NCI-H2029 treated with DMSO at 0.1 percent for 48 hours (cell line): ENCODE measurements at places on chromosomes 3 and 15.

- no peak for DNase-seq
Observed at GRCh38 chr3:81760215-81760614, 1.2 kb downstream of the GBE1 start.

DNA sequence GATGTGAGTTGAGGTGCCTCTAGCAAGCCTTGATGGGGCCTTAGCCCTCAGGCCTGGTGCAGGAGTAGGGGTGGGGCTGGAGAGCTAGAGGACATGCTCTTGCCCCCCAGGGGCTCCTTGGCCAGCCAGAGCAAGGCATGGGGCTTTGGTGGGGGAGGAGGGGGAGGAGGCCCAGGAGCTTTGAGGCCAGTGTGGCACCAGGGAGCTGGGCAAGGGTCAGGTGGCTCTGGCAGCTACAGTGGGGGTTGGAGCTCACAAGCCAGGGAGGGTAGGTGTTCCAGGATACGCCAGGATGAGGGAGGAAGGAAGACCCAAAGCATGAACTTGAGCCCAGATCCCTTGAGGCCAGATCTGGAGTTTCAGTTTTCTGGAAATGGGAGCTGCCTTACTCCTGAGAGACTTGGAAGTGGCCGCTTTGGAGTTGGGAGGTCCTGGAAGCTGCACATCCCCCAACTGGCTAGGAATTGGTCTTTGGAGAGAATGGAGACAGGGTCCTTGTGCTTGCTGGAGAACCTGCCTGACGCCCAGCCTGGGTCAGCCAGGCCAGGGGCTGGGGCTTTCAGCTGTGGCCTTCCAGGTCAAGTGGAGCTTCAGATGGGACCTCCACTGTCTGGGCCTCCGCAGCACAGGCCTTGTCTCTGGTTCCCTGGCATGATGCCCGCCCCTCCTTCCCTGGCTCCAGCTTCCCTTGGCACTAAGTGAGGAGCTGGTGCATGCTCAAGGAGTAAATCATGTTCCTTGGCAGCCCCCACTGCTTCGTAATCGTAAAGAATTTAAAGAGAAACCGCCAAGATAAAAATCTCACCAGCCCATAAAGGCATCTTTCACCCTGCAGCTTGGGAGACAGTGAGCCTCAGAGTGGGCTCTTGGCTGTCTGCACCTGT lies 8.7 kb downstream of the SEMA3F start:
- no peak for DNase-seq

DNA sequence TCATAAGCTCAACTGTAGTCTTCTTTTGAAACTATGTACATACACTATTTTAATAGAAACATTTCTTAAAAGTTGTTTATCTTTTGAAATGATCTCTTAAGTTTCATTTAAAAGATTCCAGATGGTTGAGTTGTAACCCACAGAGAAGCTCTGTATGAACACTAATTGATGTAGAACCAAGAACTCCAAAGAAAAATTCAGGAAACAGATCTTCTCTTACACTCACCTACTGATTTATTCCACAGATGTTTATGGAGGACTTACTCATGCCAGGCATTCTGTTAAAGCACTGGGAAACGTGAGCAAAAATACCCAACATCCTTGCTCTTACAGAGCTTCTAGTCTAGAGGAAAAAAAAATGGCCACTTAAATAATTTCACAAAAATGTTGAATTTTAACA lies 551.1 kb downstream of the NAALADL2 start:
- no peak for DNase-seq

- no peak for DNase-seq
Observed at GRCh38 chr3:183242431-183242830, 10.6 kb upstream of the B3GNT5 start.

GRCh38 chr3:108292905-108293328 lies 3.4 kb upstream of the HHLA2 start:
- DNase-seq, result no peak

- peak; percentile 9 for DNase-seq
Observed at GRCh38 chr15:31387479-31388118, 61.0 kb downstream of the KLF13 start.

- DNase-seq, result no peak
Observed at GRCh38 chr3:58214484-58215316, 3.9 kb upstream of the DNASE1L3 start.

DNA sequence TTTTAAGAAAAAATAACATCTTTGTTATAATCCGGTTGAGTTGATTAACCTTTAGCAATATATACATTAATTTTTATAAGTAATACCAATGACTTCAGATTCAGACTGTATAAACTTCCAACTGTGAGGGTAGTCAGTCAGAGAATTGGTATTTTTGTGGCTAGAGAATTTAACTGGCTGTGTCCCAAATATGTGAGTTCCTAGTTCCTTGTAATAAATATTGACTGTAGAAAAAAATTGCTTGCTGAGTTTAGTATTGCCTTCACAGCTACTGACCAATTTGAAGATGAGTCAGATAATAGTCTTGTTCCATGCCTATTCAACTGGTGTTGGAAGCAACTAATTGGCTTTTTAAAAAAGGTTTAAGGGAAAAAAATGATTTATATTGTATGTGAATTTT lies 210.8 kb downstream of the GAP43 start:
- no peak for DNase-seq

GRCh38 chr3:22990291-22991200 lies 212.6 kb upstream of the UBE2E2 start:
- DNase-seq, result no peak

DNA sequence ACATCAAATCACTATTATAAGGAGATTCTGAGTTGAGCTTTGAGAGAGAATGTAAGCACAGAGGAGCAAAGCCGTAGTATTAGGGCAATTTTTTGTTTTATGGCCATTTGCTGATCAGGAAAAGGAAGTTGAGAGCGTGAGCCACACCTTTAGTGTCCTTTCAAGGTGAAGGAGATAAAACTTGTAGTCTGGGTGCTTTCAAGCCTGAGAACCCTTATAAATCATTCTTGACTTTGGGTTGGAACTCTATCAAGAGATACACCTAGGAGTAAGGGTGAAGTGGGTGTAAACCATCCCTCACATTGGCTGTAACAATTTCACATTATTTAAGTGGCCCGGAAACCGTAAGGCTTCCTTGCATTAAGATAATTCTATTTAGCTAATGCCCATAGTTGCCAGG lies 122.2 kb downstream of the ATG7 start:
- DNase-seq, result no peak

- DNase-seq, result no peak
Observed at GRCh38 chr15:60423537-60423936, 25.8 kb upstream of the ANXA2 start.

GRCh38 chr3:195847055-195847950 lies 35.6 kb upstream of the MUC4 start:
- DNase-seq, result no peak

DNA sequence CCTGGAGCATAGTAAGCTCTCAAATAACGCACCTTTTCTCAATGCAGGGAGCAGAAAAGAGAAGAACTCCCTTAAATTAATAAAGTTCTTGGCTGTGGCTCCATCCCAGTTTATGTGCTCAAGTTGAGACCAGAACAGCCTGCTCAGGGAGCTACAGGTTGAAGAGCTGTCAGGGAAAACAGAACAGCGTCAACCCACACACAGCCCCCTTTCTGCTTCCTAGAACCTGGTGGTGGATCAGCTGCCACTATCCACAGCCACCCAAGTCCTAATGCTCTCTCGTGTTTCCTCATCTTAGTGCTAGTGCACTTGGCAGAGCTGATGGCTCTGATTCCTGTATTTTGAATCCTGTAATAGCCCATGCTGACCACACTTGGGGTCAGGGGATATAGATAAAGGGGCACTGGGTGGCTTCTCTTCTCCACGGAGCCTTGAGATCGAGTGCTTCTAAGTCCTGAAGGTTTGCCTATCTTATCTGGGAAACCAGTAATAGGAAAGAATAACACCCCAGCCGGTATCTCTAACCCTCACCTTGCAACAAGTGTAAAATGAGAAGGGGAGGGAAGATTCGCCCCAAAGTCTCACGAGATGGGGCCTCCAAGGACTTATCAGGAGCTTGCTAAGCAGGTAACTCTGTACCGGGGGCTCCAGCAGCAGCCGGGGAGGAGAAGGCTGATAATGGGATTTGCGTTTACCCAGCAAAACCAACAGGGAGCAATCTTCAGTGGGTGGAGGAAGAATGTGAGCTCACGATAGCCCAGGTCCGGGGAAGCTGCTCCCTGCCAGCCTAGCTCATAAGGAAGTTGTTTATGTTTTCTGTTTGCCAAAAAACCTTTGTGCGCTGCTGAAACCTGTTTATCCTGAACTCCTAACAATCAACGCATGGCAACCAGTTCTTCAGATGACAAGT lies 136.2 kb upstream of the ICE2 start:
- DNase-seq, result peak; percentile 22

GRCh38 chr3:44020143-44020542 lies 221.5 kb upstream of the TOPAZ1 start:
- DNase-seq, result no peak

DNA sequence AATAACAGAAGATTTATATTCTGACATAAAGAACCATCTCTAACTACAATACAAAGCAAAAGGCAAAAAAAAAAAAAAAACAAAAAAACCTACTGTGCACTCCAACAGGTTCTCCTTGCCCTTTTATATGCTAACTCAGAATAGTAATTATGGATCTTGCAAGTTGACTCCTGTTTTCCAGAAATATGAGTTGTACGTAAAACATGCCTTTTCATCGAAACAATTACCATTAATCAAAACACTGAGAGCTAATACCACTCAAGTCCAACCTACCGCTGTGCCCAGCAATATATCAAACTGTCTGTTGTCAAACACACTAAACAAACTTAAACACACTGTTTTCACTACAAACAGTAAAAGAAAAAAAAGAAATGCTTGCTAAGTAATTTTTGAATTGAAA lies 389.8 kb downstream of the TBC1D5 start:
- no peak for DNase-seq

DNA sequence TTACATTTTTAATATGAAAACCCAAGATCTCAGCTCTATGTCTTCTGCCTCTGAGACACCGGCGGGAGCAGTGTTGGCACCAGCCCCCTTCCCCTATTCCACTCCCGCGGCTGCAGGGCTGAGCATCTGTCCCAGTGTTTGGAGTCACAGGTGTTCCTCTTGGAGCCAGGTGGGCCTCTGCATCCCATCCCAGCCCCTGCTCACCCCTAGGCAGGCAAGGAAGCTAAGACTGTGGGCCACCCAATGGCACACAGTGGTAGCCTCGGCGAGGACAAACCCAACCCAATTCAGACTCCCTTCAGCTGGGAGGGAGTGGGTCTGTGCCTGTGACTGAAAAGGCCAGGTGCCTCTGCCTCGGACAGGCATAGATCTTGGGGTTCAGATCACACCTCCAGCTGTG lies 3.1 kb downstream of the CHST13 start:
- no peak for DNase-seq

GRCh38 chr3:173970281-173970680 lies 572.7 kb downstream of the NLGN1 start:
- DNase-seq, result peak; percentile 88
